ENCODE measurements at places on chromosomes 1 and 21. TPM values are rescaled to one million over a fixed set of nuclear protein-coding genes. Genes with fewer than 3 reads are reported as not detected.

KRTAP10-8 gene
- total RNA-seq = not detected

CRNN gene
- total RNA-seq = not detected

DOP1B gene
- total RNA-seq = 10.3 TPM

C8A gene
- not detected for total RNA-seq

Data from bronchus fibroblast of lung (primary cell).